Left lung (tissue), 14 donors: ENCODE measurements at places on chromosomes 1 and 21.

- DNase-seq = no peak
Measured at GRCh38 chr1:197178998-197179397, 32.5 kb upstream of the ASPM start.

DNA sequence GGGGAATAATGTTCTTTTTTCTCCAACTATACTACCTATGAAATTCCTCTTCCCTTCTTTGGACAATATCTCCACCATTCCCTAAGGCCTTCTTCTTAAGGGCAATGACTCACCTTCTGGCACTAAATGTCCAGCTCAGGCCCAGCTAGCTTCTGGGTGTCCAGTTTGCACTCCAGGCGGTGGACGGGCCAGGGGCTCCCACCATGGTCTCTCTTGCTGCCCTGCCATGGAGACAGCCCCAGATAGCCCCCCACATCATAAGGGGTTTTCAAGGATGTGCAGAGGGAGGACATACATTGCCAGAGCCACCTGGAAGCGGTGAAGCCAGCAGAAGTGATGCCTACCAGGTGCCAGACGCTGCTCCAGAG is 43.8 kb downstream of the C1orf198 start:
- no peak for DNase-seq

GRCh38 chr1:45512641-45513054 is 9.0 kb downstream of the PRDX1 start:
- DNase-seq = peak; percentile 57

GRCh38 chr1:19731311-19731821 is 66.7 kb downstream of the HTR6 start:
- no peak for DNase-seq

DNA sequence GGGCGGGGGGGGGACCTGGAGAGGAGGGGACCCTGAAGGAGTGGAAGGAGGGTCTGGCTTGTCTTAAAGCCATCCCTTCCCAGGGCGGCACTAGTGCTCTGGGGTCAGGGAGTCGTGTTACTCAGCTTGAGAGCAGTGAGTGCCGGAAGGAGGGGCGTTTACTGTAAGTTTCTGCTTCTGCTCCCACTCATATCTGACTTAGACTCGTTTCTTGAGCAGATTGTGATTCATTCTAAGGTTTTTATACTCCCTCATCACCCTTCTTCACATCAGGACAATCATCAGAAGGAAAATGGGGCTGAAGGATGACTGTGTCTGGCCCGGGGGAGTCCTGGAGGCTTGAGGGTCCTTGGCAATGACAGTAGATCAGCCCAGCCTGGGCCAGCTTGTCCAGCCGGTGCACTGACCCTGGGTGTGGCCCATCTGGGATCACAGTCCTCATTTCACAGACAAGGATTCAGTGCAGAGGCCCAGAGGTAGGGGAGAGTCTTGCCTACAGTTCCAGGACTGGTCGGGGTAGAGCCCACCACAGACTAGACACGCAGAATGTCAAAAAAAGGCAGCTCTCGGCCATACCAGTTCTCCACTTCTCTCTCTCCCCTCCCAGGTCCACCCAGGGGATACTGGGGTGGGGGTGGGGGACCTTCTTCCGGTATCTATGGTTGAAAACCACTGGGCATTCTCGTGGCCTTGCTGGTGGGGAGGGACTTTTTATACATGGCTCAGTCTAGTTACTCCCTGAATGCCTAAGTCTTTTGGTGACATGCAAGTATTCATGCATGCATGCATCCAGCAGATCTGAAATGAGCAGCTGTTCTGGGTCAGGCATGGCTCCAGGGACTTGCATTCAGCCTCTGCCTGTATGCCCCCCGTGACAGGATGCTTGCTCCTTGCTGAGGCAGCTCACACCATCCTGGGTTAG is 5.1 kb downstream of the TNFRSF8 start:
- no peak for DNase-seq

- DNase-seq = no peak
Measured at GRCh38 chr1:95983831-95984230, 737.8 kb upstream of the PTBP2 start.

- no peak for DNase-seq
Measured at GRCh38 chr1:214715126-214715525, 112.1 kb downstream of the CENPF start.

DNA sequence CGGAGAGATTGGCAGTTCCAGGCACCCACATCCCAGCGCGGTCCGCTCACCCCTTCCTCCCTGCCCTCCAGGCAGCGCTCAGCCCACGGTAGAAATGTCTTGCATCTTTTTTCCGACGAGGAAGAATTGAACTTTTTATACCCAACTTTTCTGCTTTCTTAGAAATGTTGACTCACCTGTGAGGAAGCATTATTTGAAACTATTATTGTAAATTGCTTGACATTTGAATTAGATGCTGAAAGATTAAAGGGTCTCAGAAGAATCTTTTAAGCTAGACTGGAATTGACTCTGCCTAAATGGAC is 912 bp upstream of the SIPA1L2 start:
- DNase-seq = no peak

DNA sequence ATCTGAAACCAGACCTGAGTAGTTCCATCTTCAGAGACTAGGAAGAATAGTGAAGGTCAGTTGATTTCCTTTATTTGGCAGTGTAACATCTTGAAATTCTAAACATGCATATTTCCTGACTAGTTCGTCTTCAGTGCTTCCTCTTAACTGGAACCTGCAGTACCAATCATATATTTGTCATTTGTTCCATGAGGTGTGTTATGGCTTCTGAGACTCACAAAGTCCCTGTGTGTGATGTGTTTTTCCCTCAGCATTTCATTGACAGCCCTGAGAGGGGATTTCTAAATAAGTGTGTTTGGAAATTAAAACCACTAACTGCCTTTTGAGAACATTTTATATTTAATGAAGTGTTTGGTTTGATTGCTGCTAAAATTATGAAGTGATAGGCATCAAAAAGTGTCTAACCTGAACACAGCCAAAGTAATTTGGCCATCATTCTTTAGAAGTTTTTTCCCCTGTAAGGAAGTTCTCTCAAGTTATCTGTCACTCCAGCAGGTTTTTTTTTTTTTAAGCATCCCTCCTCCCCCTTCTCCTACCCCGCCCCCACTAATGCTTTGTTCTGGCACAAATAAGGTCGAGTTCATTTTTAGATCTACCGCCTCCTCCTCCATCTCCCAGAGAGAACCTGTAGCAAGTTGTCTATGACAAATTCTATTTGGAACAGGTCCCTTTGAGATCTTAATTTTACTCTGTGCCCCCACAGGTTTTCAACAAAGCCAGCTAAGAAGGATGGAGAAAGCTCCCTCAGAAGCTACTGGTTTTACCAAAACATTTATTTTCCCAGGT is 61.4 kb downstream of the TMEM200B start:
- no peak for DNase-seq

DNA sequence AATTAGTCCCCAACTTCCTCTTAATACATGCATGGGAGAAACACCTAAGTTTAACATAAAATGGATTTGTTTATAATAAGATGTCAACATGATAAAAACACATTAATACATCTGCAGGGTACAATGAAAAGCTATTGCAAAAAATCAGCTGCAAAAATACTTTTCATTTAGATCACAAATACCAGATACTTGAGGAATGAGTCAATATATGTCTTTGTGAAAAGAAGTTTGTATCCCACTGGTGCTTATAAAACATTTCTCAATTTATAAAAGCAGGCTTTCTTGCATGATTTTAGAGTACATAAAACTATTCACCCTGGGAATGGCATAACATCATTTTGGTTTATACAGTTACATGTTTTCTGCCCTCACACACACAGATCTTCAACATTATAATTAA is 18.6 kb upstream of the PRKAA2 start:
- DNase-seq = no peak

DNA sequence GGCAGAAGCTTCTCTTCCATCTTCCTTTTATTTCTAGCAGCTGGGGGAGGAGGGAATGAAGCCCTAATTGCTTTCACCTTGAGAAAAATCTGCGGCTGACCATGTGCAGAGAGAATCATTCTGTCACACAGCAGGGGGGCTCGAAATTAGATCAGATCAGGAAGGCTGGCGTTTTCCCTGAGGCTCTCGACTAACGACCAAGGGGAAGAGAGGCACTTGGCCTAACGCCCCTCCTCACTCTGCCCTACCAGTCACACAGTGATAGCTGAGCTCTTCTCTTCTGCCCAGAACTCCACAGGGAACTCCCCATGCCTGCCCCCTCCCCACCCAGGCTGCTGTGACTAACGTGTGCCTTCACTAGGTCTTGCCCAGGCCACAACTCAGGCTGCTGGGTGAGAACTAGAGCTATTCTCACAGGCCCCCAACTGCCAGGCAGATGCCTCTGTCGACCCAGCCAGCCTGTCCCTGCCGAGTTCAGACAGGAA is 26.5 kb upstream of the KHDRBS1 start:
- no peak for DNase-seq
